CD4-positive, CD25-positive, alpha-beta regulatory T cell (primary cell): ENCODE measurements at places on chromosomes 7 and 10. TPM values are rescaled to one million over a fixed set of nuclear protein-coding genes. Genes with fewer than 3 reads are reported as not detected.
A peak's percentile ranks its signal among the peaks of the same experiment; 100 is the strongest.

DNA sequence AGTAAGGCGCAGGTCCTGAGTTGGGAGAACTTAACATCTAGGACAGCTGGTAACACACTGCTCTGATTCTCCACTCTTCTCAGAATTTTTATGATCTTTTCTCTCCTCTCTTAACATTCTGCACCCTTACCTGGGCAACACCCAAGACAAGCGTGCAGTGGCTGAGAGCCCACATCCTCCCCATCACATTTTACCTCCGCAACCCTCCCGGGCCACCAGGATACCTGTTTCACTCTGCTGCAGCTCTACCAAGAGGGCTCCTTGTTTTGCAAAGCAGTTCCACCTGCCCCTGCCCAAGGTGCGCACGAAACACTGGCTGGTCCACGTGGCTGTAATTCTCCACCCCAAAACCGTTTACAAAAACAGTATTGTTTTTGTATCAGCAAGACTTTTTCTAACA lies 81.5 kb downstream of the ITIH5 start:
- DNase-seq = peak; percentile 36

DNA sequence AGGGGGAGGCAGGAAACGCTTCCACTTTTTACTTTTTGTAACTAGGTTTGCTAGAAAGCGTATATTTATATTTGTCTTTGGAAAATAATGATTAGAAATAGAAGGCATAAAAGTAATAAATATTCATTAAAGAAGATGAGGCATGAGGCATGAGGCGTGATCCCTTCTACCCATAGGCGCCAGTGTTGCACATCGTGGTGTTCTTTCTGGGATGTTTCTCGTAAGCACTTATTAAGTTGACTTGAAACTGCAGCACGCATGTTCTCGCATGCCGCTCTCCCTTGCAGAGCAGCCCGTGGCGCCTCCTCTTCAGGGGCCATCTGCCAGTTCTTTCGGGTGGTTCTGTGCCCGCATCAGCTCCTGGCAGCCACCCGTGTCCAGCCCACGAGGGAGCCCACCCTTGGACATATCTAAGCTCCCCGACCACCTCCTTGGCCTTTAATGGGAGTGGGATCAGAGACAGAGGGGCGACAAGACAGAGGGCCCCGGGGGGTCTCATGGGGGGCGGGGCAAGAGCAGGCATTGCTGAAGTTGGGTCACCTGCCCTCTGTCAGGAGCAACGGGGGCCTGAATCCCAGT lies 28.5 kb upstream of the CSGALNACT2 start:
- DNase-seq = no peak

DNA sequence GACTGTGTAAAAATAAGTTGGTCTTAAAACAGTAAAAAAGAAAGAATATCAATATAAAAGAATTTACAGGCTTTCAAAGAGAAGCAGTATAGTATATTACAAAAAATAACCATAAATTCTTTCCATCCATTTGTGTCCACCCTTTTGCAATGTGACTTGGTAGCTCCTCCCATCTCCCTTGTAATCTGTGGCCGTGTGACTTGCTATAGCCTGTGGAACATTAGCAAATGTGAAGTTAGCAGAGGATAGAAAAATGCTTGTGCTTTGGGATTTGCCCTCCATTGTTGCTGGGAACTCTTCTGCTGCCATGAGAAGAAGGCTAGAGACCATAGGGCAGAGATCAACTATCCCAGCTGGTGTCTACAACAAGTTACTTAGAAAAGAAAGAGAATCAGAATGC lies 30.2 kb downstream of the KLHL7 start:
- no peak for DNase-seq

- no peak for DNase-seq
Measured at GRCh38 chr10:20811131-20811530, 86.0 kb downstream of the NEBL start.

- no peak for DNase-seq
Measured at GRCh38 chr10:124864421-124865193, 63.0 kb downstream of the ABRAXAS2 start.

The GDF2 gene
- polyA plus RNA-seq = not detected

DNA sequence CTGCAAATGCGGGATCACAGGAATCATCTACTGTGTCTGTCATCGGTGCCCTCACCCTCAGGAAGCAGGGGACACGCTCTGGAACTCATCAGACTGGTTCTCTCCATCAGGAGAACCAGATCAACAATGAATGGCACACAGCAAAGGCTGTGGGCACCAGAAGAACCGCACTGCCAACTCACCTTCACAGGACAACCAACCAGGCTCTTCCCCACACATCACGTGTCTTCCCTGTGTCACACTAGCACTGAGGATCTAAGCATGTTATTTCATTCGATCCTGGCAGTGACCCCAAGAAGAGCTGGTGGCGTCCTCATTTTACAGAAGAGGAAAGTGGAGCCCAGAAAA lies 106.1 kb downstream of the TNS3 start:
- DNase-seq = no peak

The CALML5 gene
- not detected for polyA plus RNA-seq

DNA sequence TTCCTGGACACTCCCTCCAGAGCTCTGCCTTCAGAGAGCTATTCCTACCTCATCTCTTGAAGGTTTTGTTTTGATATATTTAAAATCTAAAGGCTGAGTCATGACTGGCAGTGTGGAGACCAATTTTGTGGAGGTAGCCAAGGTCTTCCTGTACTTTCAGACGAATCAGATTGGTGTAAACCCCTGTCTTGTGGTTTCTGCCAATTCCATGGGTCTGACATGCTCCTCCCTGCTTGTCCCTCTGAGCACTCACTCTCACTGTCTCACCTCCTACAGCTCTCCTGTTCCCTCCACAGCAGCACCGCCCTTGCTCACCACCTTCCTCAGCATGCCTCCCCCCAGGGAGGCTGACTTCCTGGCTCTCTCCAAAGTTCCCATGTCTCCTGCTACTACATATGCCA lies 179.8 kb downstream of the NPSR1 start:
- DNase-seq = no peak

The AKR1C3 gene
- 49.6 TPM for polyA plus RNA-seq

GRCh38 chr7:114412548-114412947 lies 2.1 kb upstream of the FOXP2 start:
- DNase-seq = no peak

The STAG3 gene
- 0.82 TPM for polyA plus RNA-seq
